ENCODE measurements at places on chromosomes 11 and 22.

- DNase-seq = no peak
Measured at GRCh38 chr11:95723361-95723942, 66.1 kb downstream of the FAM76B start.

- no peak for DNase-seq
Measured at GRCh38 chr11:113593698-113594308, 112.3 kb downstream of the TMPRSS5 start.

GRCh38 chr11:69142895-69143294 is 12.8 kb upstream of the SMIM38 start:
- no peak for DNase-seq

DNA sequence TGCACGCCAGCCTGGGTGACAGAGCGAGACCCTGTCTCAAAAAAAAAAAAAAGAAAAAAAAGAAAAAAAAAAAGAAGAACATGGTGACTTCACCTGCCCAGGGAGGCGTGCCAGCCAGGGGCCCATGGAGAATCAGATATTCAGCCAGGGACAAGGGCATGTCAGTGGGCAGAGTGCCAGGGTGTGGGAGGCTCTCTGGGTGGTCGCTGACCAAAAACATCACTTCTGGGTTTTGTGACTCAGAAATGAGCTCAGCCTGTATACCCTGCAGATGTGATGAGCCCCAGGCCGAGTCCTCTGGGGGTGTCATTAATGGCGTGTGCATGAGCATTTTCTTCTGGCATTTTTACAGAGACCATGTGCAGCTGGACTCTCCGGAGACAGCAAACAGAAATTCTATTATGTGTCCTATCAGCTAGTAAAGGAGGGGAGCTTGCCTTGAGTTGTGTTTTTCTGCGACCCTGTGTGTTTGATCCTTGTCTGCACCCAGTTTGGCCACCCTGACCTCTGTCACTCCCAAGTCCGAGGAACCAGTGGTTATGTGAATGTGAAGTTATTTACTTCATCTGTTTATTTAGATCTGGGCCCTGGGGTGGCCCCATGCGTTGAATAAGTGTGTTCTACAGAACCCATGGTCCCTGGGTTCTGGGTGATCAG is 53.6 kb downstream of the BCR start:
- peak; percentile 81 for DNase-seq

GRCh38 chr11:41237382-41237781 is 222.1 kb downstream of the LRRC4C start:
- no peak for DNase-seq

DNA sequence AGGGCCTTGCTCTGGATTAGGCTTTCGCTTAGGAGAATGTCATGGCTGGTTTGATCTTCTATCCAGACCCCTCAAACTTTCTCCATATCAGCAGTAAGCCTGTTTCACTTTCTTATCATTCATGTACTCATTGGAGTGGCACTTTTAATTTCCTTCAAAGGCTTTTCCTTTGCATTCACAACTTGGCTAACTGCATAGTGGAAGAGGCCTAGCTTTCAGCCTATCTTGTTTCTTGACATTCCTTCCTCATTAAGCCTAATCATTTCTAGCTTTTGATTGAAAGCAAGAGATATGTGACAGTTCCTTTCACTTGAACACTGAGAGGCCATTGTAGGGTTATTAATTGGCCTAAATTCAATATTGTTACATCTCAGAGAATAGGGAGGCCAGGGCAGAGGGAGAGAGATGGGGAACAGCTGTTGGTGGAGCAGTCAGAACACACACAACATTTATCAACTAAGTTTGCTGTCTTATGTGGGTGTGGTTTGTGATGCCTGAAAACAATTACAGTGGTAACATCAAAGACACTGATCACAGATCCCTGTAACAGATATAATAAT is 37.7 kb upstream of the APOBEC3A start:
- no peak for DNase-seq

DNA sequence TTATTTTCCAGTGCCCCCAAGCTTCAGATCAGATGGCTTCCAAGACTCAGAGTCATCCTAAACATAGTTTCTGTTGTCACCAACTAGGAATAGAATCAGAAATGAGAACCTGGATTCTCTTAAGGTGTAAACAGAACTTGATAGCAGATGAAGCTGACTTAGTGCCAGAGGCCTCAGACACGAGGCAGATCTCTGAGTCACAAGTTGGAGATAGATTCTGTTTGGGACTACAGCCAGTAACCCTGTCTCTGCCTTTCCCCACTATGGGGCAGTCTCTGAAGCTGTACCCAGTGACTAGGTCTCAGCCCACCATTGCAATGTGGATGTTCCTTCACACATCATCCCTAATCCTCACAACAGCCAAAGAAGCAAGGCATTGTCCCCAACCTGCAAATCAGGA is 25.4 kb downstream of the NEU3 start:
- DNase-seq = peak; percentile 37

GRCh38 chr11:76234416-76235232 is 28.3 kb upstream of the WNT11 start:
- no peak for DNase-seq

GRCh38 chr11:77276271-77276670 is 25.2 kb downstream of the GDPD4 start:
- DNase-seq = no peak

- no peak for DNase-seq
Measured at GRCh38 chr11:73942010-73942409, 8.8 kb upstream of the DNAJB13 start.

DNA sequence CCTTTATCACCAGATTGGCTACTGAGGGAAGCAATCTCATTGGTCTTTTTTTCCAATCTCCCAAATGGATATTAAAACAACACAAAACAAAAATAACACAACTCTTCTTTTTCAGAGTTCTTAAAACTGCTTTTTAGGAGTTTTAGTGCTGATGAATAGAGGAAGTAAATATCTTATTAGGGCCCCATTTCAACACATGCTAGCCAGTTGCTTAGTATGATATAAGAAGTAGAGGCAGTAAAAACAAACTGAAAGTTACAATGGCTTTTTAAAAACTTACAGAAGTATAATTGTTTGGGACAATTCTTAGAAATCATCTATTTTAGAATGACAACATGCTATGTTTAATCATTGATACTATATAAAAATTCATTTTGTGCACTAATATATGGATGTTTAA is 3.4 kb downstream of the C11orf71 start:
- DNase-seq = no peak

DNA sequence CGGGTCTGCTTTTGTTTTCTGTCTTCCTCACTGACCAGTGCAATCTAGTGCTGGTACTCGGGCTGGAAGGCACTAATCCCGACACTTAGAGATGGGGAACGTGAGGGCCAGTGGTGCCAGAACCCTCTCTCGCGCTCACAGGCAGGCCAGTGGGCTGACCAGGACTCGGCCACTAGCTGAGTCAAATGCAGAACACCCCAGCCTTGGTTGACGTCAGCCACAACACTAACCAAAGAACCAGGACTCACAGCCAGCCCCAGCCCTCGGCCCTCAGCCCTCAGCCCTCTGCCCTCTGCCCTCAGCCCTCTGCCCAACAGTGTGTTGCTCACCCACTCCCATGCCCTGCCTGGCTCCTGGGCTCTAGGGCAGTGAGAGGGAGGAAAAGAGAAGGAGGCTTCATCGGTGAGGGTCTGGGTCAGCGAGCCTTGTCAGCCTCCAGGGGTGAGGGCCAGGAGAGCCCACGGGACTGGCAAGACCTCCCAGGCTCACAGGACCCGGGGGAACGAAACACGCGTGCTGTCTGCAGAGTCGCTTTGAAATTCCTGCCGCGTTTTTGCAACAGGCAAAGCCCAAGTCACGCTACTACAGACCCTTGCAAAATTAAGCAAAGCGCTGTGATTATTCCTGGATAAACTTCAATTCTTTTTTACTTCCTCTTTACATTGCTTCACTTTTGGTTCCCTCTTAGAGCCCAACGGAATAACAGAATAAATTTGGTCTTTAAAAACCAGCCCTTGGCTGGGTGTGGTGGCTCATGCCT is 27.5 kb downstream of the KIAA0930 start:
- DNase-seq = no peak

- no peak for DNase-seq
Measured at GRCh38 chr11:118886681-118887111, 3.0 kb downstream of the CXCR5 start.

DNA sequence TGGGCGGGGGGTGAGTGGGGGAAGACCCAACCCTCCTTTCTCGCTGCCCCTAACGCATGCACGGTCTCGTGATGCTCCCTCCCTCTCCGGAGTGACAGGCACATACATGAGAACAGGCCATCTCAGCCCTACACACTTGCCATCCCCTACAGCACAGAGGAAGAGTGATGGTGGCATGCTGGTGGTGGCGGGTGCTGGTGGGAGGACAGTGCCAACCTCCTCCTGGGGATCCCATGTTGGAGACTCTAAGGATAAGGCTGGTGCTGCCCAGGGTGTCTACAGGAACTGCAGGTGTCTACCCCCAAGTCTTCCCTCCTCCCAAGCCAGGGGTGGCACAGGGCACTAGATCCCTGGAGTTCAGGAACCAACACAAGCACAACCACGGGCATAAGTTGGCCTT is 6.7 kb upstream of the NLRX1 start:
- DNase-seq = no peak

DNA sequence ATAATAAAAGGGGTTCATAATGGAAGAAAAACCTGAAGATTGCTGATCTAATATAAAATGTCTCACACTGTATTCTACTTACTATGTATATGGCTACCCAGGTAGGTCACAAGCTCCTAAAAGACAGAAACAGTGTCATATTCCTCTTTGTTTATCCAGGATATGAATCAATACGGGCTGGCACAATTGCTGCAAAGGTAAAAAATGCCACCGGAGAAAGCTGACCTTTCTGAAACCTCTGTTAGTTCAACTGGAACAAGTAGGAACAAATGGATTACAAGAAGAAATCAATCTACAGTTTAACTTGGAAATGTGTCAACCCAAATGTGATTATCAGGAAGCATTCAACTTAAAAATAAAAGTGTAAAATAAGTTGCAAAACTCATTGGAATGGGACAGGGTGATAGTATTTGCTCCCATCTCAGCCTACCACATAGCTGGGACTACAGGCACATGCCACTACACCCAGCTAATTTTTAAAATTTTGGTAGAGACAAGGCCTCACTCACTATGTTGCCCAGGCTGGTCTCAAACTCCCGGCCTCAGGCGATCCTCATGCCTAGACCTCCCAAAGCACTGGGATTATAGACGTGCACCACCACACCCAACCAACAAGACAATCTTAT is 27.6 kb downstream of the SLC35F2 start:
- DNase-seq = no peak
